ENCODE measurements at places on chromosomes 4 and X.
A peak's percentile ranks its signal among the peaks of the same experiment; 100 is the strongest.

- DNase-seq, result no peak
Observed at GRCh38 chrX:2264179-2265030, 236.4 kb downstream of the DHRSX start.

GRCh38 chr4:11343536-11343935 is 85.2 kb downstream of the HS3ST1 start:
- no peak for DNase-seq

DNA sequence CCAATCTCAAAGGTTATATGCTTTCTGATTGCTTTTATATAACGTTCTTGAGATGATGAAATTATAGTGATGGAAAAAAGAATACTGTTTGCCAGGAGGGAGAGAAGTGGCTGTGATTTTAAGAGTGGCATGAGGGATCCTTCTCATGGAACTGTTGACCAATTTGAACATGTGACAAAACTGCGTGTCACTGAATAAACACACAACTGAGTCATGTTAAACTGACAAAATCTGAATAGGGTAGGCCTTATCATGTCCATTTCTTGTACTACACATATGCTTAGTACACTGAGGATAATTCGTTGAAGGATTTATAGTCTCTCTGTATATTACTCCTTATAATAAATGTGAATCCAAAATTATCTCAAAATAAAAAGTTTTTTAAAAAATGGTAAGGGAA is 22.2 kb upstream of the HSPA4L start:
- DNase-seq, result peak; percentile 38

DNA sequence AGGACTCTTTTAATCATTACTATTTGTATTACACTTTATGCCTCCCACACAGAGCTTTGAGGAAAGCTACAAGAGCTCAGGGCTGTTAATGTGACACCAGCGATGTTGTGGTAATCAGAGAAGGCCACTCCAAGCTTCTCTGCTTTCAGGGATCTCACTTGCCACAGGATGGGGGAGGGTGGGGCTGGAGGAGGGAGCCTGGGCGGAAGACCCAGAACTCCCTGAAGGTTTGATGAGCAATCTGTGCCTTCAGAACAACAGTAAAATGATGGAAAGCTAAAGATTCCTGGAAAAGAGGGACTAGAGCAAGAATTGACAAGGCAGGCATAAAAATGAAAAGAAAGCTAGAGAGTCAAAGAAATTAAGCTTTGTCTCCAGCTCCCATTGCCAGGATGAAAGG is 75.6 kb downstream of the MAML3 start:
- DNase-seq, result peak; percentile 53

- peak; percentile 61 for DNase-seq
Observed at GRCh38 chr4:6991771-6992557, 51.2 kb upstream of the TADA2B start.

DNA sequence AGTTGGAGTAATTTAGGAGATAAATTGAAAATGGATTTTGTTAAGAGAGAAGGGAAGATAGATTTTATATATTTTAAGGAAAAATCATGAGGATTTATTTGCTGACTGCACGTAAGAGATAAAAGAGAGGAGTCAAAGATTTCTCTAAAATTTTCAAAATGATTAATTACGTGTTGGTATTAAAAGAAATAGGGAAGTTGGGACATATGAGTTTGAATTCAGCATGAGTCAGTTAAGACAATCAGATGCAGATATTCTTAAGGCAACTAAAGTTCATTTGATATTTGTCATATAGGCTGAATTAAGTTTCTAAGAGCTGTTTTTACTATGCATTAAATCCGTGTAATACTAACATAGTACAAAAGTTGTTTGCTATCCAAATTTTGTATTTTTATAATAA is 46.9 kb downstream of the TET2 start:
- no peak for DNase-seq

- peak; percentile 68 for DNase-seq
Observed at GRCh38 chr4:137700751-137701150, 168.5 kb upstream of the PCDH18 start.

- no peak for DNase-seq
Observed at GRCh38 chr4:3866813-3867129, 100.6 kb downstream of the ADRA2C start.

GRCh38 chrX:27466051-27466450 is 2.9 kb upstream of the PPP4R3C start:
- DNase-seq, result no peak

- DNase-seq, result no peak
Observed at GRCh38 chr4:1862055-1862911, 6.3 kb upstream of the LETM1 start.

- DNase-seq, result no peak
Observed at GRCh38 chrX:154530286-154530685, 14.3 kb upstream of the FAM3A start.

GRCh38 chr4:58809948-58810347 is 1699.8 kb upstream of the IGFBP7 start:
- DNase-seq, result no peak

DNA sequence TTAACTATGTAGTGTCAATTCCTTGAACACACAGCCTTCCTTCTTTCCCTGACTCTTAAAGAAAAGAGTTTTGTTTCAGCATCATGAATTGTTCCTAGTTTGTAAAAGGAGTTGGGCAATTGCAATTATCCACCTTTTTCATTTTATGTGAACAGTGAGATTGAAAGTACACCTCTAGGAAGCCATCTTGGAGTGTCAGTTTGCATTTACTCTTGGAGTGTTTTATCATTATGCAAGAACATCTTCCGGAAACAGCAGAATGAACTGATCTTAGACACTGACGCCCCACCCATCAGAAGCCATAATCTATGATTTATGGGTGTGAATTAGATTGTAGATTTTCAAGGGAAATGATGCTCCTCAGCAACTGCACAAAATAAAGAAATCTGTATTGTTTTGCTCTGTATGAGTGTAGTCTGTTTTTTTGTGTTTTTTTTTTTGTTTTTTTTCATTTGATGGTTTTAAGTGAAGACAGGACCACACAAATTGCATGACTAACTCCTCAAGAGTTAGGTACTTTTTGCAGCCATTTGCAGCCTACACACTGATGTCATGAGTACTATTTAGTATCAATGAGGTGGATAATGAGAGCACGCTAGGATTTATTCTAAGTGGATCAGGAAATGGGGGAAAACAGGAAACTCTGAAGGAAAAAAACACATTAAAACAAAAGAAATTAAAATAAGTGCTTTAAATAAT is 19.5 kb upstream of the FGF2 start:
- no peak for DNase-seq

DNA sequence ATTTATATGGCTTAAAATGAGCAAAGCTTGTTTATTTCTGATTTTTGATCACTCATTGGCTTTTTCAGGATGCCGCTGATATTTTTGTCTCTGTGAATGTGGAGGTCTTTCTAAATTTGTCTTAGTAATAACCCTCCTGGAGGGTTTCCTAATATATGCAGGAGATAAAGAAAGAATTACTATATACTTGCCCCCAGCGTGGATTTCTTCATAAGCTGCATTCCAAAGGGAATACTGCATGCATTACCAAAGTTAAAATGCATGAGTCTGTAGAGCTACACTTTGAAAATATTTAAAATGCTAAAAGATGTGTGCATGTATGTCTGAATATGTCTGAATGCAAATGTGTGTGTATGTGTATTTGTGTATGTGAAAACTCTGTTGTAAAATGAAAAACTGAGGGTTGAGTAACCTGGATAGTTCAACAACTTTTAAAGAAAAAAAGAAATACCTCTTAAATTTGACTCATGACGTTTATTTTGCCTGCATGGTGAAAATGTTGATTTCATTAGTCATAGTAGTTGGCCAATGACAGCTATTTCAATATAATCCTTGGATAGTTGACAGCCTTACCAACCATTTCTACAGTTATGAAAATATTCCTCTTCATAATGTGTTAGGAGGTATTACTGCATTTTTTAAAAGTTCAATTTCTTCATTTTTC is 113.2 kb upstream of the ZNF827 start:
- DNase-seq, result peak; percentile 90

All from fibroblast of skin of back (primary cell).